ENCODE measurements at places on chromosomes 7 and 10.

DNA sequence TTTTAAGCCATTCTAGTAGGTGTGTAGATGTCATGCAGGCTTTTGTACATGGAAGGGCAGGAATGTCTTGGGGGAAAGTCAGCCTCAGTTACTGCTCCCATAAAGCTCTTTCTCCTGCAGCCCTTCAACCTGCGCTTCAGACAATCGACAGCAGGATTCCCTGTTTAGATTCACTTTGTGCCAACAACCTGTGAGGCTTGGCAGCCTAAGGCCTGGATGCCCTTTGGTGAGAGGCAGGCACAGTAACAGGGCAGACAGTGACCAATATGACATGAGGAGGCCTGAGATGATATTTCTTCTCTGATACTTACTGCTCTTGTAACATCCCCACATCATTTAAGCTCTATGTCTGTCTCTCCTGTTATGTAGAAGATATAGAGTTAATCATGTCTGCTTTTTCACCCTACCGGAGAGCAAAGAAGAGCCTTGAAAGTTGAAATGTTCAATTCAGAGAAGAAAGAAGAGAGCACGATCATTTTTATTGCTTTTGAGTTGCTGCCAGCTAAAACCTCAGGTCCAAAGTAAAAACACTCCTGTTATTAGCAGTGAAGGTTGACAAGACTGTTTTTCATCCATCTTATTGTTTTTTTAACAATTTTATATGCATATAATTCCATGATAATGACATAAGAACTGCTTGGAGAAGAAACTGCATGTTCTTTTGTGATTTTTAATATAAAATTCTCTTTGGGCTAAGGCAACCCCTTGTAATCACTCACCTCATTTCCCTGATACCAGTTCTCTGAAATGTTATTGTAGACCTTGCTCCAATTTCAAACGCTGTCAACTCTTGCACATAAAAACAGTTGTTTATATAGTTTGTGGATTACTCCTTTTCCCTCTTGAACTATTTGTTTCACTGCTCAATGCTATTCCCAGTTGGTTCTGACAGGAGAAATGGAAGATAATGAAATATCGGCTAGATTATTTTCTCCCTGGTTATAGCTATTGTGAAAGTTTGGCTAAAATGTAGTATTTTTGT lies 140.9 kb downstream of the GALNT17 start:
- no peak for DNase-seq

- no peak for DNase-seq
Measured at GRCh38 chr7:92626281-92626809, 36.2 kb upstream of the FAM133B start.

GRCh38 chr10:51788273-51788672 lies 88.9 kb upstream of the CSTF2T start:
- no peak for DNase-seq

DNA sequence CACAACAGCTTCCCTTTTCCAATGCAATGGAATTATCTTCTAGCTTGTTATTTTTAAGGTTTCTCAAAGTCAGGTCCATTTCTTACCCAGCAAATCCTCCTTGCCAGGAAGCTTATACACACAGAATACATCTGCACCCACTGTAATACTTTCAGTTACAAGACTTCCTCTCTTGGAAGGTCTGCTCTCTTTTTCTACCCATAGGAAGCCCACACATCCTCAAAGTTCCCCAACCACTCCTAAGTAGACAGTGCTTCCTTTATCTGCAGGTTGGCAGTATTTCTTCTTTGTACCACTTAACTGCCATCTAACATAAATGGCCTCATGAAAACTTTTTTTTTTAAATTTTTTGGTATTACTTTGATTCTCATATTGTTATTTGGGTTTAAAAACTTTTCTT lies 155.6 kb downstream of the TAX1BP1 start:
- no peak for DNase-seq

DNA sequence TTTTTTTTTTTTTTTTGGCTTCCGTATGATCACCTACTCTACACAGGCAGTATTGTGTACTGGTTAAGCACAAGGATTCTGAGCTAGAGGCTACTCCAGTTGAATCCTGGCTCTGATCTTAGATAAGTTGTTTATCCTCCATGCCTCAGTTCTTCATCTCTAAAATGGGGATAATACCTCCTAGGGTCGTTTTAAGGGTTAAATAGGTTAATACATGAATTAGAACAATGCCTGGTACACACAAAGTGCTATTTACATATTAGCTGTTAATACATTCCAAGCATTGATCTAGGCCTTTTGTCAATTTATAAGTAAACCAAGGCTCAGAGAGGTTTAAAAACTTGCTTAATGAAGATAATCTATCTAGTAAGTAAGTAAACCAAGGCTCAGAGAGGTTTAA lies 59.0 kb downstream of the ST7 start:
- no peak for DNase-seq

- peak; percentile 10 for DNase-seq
Measured at GRCh38 chr7:82677493-82677892, 233.9 kb upstream of the CACNA2D1 start.

DNA sequence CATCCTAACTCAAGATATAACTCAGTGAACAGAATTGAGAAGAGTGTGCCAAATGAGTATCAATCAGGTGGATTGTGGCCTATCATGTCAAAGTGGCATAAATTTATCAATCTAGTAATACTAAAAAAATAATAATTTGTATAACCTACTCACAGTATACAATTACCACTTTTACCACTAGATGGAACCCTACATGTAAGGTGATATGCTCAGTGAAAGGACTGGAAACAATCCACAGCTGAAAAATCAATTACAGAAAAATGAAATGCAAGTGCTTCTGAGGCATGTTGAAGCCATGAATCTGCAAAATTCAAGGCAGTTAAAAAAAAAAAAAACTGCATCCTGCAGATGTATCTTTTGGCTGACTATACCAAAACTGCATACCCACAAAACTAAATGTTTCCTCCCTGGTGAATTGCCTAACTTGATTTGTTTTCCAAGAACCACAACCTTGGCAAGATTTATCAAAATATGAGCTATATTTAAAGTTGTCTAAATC lies 13.9 kb downstream of the ARHGAP19 start:
- no peak for DNase-seq

- DNase-seq = no peak
Measured at GRCh38 chr10:95350830-95351228, 60.0 kb upstream of the PDLIM1 start.

- no peak for DNase-seq
Measured at GRCh38 chr10:15572531-15573045, 147.1 kb downstream of the ITGA8 start.

GRCh38 chr7:100493476-100494264 lies 9.9 kb downstream of the NYAP1 start:
- no peak for DNase-seq

GRCh38 chr10:34171957-34172527 lies 643.1 kb downstream of the PARD3 start:
- DNase-seq = no peak

- DNase-seq = no peak
Measured at GRCh38 chr10:86938260-86938659, 19.2 kb downstream of the MMRN2 start.

DNA sequence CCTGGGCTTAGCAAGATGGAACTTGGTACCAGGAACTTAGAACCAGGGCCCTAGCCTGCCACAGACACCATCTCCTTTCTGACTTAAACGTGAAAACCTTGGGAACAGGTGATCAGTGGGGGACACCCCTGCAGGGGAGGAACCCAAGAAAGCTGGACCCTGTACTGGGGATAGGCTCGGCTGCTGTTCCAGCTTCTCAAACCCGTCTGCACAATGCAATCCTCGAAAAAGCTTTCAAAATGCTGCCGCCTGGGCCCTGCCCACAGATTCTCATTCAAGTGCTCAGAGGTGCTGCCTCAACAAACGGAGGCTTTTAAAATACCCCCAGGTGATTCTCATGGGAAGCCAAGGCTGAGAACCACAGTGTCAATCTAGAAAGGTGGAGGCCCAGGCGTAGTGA lies 169.7 kb downstream of the ARHGAP21 start:
- DNase-seq = no peak

DNA sequence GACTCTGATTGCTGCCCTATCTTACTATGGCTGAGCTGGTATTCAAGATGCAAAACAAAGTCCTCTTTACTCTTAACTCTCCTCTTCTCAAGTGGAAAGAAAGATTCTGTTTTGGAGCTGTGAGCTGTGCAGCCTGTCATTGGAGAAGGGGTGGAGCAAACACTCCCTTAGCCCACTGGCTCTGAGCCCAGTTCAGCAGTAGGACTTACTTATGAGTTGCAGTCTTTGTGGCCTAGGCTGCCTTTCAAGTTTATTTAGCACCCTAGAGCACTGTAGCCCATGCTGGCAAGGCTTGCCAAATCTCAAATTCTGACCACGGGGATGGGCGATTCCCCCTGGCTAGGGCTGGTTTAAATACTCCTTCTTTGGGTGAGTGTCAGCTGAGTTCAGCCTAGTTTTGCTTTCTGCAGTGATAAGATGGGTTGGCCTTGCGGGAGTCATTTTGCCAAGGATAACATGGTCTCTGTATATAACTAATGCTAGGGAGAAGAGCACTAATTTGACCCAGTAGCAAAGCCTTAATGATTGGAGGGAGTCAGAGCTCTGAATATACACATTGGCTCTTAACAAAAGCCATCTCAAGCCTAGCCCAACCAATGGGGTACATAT lies 110.2 kb downstream of the MYO3A start:
- DNase-seq = no peak

DNA sequence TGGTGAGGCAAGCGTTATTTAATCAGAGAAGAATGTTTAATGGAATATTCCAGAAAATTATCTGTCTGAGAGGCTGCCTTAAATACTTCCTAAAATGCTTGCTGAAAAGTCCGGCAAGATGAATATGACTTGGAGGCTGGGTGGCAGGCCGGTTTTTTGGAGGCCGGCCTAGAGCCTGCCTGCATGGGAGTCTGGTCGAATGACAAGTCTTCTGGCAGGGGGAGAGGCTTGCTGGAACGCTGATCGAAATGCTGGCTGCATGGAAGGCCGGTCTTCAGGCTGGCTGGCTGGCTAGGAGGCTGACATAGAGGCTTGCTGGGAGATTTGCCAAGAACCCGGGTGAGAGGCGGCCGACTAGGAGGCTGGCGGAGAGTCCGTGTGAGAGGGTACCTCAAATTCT lies 135.7 kb downstream of the OR13A1 start:
- no peak for DNase-seq

DNA sequence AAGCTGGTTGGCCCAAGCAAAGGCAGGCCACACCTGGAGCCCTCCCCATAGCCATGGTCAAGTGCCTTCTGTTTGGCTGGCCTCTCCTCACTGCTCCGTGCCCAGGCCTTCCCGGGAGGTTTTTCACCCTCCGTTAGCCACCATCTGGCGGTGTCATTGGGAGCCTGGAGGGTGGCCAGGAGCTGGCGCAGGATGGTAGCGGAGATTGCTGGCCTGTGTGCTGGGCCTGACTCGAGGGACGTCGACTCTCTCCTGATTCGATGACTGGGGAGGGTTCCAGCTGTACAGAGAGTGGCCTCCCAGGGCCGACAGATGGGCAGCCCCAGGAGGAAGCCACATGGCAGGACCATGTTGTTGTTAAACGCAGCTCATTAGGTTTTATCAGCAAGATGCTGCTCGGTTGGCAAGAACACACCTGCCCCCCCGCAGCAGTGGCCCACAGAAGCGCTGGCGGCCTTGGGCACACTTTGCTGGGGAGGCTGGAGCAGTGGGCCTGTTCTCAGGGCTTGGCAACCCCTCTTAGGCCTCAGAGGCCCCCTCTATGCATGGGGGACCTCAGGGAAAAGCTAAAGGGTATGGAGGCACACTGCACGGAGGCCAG lies 64.0 kb upstream of the CACUL1 start:
- no peak for DNase-seq

- no peak for DNase-seq
Measured at GRCh38 chr7:121992068-121992467, 119.1 kb downstream of the PTPRZ1 start.

DNA sequence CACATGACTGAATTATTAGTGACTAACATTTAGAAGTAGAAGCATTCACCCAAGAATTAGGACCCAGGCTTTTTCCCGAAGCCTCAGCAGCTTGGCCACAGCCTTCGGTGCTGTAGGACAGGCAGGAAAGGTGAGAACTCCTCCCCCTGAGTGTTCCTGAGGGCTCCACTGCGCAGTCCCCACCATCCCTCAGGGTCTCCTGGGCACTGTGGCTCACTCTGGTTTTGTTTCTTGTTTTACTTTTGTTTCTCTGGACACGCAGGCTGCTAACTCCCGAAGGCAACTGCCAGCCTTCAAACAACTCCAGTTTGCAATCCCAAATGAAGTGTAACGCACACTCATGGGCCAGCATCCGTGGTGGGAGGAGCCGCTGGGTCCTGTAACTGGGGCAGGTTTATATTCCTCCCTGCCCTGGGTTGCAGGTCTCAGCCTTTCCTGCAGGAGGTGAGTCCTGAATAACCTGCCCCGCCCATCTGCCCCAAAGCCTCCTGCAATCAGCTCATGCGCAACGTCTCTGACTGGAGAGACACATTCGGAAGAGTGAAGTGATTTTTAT lies 492.9 kb downstream of the PTPRN2 start:
- DNase-seq = no peak

DNA sequence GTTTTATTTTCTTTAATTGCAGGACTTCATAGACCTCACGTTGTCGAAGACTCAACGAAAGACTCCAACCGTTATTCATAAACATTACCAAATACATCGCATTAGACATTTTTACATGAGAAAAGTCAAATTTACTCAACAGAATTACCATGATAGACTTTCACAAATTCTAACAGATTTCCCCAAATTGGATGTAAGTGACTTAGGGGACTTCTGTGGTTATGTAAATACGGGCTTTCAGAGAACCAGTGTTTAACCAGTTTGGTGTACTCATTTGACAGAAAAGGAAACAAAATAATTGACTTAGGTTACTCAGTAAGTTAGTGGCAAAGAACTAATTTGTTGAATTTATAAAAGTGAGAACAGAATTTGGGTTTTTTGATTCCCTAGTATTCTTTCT lies 4.2 kb downstream of the GTPBP4 start:
- DNase-seq = no peak

DNA sequence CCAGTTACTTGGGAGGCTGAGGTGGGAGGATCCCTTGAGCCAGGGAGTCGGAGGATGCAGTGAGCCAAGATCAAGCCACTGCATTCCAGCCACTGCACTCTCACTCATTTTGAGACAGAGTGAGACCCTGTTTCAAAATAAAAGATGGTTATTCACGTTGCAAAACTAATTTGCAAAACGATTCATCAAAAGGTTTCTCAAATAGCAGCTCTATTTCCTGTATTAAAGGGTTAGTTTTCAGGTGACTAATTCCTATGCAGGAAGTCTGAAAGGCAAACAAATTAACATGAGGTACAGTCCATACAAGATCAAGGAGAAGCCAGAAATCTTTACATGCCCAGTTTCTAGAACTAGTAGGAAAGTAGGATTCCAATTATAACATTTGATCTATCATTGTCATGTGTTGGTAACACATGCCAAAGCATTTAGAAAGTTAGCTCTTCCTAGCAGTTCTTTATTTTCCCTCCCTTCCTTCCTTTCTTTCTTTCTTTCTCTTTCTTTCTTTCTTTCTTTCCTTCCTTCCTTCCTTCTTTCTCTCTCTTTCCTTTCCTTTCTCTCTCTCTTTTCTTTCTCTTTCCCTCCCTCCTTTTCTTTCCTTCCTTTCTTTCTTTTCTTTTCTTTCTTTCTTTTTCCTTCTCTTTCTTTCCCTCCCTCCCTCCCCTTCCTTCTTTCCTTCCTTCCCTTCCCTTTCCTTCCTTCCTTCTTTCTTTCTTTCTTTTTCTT lies 49.3 kb downstream of the DENND2A start:
- DNase-seq = no peak
